ENCODE measurements at places on chromosomes 11 and 22.

- no peak for DNase-seq
These were observed 10.7 kb downstream of the TUB start for GRCh38 chr11:8091721-8092120.

GRCh38 chr22:36149441-36149840 is 11.1 kb downstream of the APOL3 start:
- no peak for DNase-seq

GRCh38 chr11:86809561-86809960 is 9.2 kb downstream of the PRSS23 start:
- no peak for DNase-seq

DNA sequence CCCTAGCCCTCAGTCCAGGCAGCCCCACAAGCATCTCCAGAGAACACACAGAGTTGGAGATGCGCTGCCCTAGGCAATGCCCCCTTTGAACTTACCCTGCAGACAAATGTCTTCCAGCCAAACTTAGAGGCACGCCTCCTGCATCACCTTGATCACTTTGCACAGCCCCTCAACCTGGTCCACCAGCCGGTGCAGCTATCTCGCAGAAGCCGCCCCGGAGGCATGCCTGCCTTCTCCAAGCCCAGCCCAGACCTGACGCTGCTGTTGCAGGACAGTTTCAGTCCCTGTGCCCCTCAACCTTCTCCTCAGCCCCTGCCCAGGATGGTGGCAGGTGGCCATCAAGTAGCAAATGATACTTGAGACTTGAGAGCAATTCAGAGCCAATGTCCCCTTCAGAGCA is 16.7 kb upstream of the POU2AF1 start:
- DNase-seq = no peak
